ENCODE measurements at places on chromosomes 3 and 15.

DNA sequence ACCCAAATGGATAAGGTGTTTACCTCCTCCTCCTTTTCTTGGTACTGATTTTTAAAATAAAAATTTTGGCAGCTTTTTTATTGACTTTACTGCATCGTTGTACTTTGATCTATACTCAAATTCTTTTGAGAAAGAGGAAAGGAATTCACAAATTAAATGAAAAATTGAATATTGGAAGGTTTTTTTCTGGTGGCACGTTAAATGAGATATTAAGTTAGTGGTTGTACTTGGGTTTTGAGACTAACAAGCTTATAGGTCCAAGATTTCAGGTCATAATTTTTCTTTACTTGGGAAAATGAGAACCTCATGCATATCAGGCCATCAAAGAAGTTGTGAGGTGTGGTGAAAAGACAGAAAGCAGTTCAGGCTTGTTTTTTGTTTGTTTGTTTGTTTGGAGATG, 14.1 kb downstream of the RPLP1 start:
- no peak for DNase-seq

GRCh38 chr15:99477791-99478471, 87.9 kb upstream of the MEF2A start:
- DNase-seq: no peak

DNA sequence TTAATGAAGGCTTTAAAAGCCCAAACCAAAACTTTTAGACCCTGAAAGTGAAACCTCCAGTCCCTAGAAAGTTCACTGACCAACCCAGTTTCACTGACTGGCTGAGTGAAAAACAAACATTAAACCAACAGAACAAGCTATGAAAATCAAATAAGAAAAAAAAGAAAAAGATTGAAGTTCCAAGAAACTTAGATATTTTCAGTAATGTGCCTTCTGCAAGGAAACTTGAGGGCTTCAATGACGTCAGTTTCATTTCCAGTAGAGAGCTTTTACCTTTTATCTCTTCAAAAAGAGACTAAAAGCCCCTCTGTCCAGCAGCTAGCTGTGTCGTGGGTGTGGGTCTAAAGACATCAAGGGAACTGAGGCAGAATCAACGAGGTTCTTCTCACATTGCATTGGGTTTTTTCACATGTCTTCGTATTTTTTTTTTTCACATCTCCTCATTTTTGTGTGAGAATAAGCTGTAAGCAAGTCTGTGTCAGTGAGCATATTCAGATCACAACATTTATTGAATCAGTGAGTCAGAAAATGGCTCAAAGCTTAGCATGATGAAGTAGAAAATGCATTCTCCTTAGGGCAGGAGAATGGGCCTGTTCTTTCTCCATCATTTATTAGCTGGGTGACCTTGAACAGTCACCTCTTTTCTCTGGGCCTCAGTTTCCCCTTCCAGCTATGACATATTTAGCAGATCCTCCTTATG, 54.8 kb upstream of the BCL6 start:
- no peak for DNase-seq

GRCh38 chr3:151964743-151965142, 91.3 kb downstream of the SUCNR1 start:
- no peak for DNase-seq

DNA sequence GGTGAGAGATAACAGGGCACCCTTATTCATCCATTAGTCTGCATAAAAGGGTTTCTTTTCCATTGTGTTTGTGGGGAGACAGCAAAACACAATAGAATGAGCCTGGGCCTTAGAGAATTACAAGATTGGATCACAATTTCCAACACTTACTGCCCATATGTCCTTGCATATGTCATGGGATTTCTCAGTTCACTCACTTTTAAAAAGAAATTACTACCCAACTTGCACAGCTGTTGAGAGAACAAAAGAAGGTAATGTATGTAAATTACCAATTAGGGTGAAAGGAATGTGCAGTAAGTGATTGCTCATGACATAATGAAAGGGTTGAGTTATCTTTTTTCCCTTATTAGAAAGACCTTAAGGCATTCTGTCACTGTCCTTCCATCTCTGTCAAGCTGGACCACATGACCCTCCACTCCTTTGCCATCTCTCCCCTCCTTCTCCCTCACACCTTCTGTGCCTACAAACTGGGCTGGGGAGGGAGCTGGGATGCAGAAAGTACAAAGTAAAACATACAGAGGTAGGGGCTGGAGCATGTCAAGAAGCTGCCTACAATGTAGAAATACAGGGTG, 244.2 kb downstream of the ZMAT3 start:
- DNase-seq: no peak

GRCh38 chr3:148932972-148933371, 58.4 kb upstream of the GYG1 start:
- DNase-seq: no peak

DNA sequence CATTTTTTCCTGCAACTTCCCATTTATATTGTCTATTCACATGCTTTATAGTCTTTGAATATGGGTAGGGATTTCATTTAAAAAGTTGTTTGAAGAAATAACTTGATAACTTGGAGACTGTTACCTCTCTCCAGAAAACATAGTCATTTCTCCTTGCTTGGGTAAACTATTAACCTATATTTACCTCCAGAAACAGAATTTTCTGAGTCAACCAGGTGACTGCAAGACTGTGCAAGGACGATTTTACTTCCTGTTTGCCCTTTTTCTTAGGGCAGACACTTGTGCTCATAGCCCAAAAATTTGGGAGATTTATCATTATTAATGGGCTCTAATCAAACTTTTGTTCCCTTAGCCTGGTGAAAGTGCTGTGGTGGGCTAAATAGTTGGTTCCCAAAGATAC, 14.3 kb upstream of the MOBP start:
- no peak for DNase-seq

DNA sequence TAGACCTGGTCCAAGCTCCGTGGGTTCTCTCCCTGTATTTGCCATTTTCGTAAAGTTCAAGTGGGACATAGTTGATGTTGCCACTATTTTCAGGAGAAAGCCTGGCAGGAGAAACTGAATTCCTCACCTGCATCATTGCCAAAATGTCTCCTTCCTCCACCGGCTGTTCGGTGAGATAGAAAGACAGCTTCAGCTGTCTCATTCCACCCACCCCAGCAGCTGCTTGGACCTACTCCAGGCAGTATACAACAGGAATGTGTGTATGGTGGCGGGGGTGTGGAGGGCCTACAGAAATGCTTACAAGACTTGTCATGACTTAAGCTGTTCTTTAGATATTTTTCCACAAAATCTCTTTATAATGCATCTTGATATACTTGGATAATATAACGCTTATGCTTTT, 132.7 kb upstream of the RAP2B start:
- DNase-seq: no peak

- no peak for DNase-seq
Observed at GRCh38 chr3:177618873-177619733, 421.8 kb upstream of the TBL1XR1 start.

- DNase-seq: no peak
Observed at GRCh38 chr3:129051871-129052340, 8.7 kb upstream of the GP9 start.

- DNase-seq: no peak
Observed at GRCh38 chr3:161049683-161050248, 55.4 kb downstream of the B3GALNT1 start.

- peak; percentile 93 for DNase-seq
Observed at GRCh38 chr3:64612082-64612860, 75.5 kb downstream of the ADAMTS9 start.

DNA sequence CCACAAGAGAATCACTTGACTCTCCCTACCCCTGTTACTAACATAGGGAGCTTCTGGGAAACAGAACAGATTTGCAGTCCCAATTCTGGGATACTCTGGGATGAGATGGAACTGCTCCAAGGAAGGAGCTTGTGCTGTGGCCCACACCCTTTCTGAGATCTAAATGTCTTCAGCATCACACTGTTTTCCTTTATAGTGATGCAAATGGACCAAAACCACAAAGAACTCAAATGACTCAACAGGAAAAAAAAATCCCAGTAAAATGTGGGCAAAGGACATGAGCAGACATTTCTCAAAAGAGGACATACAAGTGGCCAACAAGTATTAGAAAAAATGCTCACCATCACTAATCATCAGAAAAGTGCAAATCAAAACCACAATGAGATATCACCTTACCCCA, 155.6 kb downstream of the NECTIN3 start:
- DNase-seq: no peak

DNA sequence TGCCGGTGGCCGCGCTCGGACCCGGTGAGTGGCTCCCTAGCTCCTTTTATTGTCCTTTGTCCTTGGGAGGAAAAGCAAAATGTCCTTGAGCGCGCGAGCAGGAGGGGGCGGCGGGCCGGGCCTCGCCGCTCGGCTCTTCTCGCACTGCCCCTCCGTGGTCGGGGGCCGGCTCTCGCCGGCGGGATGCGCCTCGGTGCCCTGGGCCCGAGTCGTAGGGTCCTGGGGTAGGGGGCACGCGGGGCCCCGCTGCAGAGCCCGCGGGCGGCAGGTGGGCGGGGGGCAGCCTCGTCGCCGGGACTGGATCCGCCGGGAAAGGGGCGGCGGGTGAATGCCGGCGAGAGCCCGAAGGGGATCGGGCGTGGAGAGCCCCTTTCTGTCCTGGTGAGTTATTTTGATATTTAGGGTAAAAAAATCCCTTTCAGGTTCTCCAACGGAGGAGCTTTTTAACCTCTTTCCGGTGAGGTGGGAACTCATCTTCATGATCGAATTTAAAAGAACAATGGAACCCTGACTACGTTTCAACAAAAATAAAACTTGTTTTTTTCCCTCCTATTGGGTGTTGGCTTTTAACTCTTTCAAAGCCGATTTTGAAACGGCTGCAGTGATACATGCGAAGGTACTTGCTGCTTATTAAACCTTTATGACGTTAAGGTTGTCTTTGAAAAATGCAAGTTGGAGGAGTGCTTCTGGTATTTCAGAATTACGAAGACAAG, 16.8 kb upstream of the CHD2 start:
- peak; percentile 40 for DNase-seq

GRCh38 chr15:83289160-83289559, 4.7 kb upstream of the BNC1 start:
- no peak for DNase-seq

- DNase-seq: peak; percentile 41
Observed at GRCh38 chr3:144142151-144142840, 170.7 kb downstream of the DIPK2A start.

DNA sequence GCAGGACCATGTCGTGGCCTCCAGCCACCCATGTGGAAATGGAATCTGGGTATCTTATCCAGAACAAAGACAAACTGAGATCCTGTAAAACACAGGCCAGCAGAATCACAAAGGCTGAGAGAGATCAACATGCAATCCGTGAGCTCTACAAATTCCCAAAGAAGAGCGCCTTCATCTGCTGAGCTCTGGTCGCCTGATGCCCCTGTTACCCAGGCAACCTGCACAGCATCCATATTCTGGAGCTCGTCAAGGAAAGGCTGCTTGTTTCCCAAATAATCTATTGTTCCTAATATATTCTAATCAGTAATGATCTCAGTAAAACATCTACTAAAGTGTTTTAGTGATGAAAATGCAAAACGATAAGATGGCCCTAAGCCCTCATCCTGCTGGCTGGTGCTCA, 133.6 kb downstream of the OCA2 start:
- no peak for DNase-seq

DNA sequence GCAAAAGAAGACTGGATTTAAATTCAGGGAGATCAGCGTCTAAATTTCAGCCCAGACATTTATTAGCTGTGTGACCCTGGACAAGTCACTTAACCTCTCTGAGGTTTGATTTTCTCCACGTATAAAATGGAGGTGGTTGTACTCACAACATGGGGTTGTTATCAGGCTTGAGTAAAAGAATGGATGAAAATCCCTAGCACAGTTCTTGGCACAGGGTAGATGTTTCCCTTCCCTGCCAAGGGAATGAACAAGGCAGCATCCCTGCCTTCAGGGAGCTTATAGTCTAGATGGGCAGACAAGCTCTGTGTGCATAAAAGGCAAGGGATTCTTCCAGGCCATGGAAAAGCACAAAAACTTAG, 50.2 kb upstream of the MRPS22 start:
- DNase-seq: no peak

DNA sequence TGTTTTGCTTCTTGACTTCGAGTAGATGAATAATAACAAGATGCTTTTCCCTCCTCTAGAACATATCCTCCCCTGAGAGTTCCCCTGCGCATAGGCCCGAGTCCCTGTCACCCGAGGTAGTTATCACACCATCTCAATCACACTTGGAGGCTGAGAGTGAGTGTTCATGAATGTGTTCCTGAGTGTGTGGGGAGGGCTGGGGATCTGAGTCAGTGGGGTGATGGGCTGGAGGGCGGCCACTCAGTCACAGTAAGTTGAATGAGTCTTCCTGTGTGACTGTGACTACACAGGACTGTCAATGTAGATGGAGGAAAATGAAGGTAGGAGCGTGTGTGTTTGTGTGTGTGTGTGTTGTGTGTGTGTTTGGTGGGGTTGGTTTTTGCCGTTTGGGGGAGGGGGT, 71.0 kb downstream of the SETD5 start:
- no peak for DNase-seq

GRCh38 chr3:134640872-134641470, 9.9 kb downstream of the KY start:
- peak; percentile 71 for DNase-seq

GRCh38 chr15:88956906-88957305, 43.7 kb upstream of the MFGE8 start:
- peak; percentile 5 for DNase-seq

DNA sequence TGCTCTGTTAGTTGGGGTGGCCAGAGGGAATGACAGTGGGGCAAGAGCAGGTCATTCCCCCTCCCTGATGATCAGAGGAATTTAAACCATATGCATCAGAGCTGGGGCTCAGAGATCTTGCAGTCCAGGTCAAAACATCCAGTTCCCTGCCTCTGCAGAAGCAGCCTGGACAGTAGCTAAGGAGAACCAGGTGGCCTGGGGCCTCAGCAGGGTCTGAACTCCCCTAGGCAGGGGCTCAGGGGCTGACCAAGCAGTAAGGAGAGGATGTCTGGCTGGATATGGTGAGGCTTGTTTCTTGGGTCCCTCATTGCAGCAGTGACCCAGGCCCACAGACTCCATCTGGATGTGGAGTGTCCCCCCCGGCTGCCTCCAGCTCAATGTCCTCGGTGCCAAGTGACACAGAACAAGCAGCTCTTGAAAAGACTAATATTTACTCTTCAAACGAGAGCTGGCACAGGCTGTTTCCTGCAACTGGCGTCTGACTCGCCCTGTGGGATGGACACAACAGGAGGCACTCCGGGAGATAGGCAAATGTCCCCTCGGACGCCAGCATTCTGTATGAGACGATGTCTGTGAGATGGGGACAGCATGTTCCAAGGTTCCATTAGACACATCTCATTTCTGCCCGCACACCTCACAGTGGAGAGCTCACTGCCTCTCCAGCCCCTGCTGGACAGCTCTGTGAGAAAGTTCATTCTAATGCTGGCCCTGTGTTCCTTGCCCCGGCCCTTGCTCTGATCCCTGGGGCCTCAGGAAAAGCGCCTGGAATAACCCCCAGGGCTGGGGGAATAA, 37.1 kb downstream of the SEC22C start:
- no peak for DNase-seq

Measured in cardiac muscle cell (in vitro differentiated cells and primary cell).